ENCODE measurements at places on chromosomes 2 and 18. TPM values are rescaled to one million over a fixed set of nuclear protein-coding genes. Genes with fewer than 3 reads are reported as not detected.
A peak's percentile ranks its signal among the peaks of the same experiment; 100 is the strongest.

DNA sequence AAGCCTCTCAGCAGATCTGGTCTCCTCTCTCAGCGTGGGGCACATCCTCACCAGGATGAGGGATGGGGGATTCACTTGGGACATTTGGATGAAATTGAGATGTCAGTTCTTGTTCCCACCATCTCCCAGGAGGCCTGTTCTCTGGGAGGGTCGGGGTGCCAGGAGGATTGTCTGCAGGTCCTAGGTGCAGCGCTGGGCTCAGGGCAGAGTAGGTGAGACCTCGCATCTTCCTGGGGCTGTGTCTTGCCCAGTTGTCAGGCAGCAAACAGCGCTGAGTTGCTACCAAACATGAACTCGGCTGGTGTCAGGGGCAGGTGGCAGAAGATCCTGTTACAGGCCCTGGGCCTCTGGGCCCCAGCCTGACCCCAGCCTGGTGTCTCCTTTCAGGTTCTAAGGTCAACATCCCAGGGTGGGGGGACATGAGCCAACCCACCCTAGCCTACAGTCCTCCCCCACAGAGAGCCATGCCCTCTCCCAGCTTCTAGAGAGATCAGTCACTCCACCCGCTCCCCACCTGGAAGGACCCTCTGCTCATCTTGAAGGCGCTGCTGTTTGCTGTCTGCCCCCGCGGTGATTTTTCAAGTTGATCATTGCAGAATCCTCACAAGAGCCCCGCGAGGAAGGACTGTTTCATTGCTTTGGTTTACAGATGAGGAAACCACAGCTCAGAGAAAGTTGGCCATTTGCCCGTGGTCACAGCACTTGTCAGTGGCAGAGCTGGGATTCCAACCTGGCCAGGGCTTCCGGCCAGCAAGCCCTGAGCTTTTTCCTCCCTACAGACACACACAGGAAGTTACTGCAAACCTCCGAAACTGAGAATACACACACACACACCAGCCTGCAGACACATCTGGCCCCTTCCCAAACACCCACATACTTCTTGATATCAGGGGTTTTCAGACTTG, 83.9 kb downstream of the STPG4 start:
- DNase-seq: peak; percentile 59

GRCh38 chr2:237072067-237072931, 13.4 kb upstream of the COPS8 start:
- peak; percentile 71 for DNase-seq

- peak; percentile 19 for DNase-seq
Measured at GRCh38 chr2:224722250-224722649, 6.1 kb upstream of the CCDC195 start.

GRCh38 chr2:1572638-1573037, 159.4 kb downstream of the TPO start:
- no peak for DNase-seq

STAT1 gene
- polyA plus RNA-seq: 40.4 TPM

PECR gene
- 6.8 TPM for polyA plus RNA-seq

DNA sequence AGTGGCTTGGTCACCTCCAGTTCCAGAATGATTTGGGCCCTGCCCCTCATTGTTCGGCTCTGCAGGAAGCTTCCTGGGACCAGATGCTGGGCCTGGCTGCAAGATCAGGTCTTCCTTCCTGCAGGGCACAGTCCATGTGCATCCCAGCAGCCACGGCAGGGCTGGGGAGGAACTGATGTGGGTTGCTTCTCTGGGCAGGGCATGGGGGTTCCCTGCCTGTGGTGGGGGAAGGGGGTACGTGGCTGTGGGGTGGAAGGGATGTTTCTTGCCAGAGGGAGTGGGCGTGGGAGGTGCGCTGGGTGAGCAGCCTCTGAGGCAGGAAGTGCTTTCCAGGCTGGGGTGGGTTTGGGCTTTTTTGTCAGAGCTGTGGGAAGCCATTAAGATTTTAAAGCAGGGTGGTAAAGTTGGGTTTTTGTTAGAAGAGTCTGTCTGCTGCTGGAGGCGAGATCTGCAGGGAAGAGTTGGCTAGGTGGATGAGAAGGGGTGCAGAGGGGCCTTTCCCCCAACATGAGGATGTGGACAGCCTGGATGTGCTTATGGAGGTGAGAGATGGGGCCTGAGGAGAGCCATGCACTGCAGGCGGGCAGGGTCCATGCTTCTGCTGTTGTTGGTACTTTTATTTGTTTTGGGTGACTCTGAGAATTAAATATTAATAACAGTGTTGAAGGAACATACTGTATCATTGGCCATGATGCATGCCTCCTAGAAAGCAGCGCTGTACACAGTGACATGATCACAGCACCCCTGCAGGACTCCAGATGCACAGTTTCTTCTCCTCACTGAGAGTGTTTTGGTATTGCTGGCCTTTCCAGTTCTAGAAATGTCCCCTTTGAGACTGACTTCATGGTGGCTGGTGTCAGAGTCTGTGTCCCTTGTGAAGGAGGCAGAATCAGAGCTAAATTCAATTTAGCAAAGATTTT, 45.3 kb downstream of the DGKD start:
- no peak for DNase-seq
